ENCODE measurements at places on chromosomes 7 and 10. TPM values are rescaled to one million over a fixed set of nuclear protein-coding genes. Genes with fewer than 3 reads are reported as not detected.
A peak's percentile ranks its signal among the peaks of the same experiment; 100 is the strongest.

DNA sequence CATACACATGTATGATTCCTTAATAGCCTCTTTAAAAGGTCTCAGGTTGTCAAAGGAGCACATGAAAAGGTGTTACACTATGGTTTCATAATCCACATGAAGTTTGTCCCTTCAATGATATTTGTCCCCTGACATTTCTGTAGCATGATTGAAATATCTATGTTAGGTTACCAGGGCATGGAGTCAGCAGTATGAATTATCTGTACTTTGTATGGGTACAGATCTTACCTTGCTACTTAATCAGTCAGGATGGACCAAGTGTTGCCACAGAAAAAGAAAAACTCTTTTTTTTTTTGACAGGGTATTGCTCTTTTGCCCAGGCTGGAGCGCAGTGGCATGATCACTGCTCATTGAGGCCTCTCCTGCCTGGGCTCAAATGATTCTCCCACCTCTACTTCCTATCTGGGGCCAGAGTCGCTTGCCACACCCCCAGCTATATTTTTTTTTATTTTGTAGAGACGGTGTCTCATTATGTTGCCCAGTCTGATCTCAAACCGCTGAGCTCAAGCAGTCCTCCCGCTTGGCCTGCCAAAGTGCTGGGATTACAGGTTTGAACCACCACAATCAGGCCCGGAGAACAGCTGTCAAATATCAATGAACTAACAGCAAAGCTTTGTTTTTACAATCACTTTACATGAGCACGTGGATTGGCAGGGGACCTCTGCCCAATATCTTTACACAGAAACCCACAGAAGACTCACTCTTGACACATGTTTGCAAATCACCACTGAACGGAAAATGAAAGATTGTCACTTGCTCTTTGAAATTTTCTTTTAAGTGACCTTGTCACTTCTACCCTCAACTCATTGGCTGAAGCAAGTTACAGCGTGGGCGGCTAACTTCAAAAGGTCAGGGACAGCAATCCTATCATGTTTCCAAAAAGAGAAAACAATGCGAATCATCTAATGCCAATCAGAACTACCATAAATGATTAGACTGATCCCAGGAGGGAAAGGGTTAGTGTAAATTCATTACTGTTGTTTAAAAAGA lies 140.2 kb downstream of the PRKG1 start:
- no peaks in the 10 kb centered on the region for H3K36me3 ChIP-seq
- no peaks in the 10 kb centered on the region for H3K4me1 ChIP-seq
- H3K27ac ChIP-seq, result no peak overlapping the region
- H3K27me3 ChIP-seq, result no peaks in the 10 kb centered on the region
- H3K4me3 ChIP-seq, result no peak overlapping the region

TLX1 gene
- total RNA-seq, result not detected

PLAU gene
- 15.0 TPM for total RNA-seq

DNA sequence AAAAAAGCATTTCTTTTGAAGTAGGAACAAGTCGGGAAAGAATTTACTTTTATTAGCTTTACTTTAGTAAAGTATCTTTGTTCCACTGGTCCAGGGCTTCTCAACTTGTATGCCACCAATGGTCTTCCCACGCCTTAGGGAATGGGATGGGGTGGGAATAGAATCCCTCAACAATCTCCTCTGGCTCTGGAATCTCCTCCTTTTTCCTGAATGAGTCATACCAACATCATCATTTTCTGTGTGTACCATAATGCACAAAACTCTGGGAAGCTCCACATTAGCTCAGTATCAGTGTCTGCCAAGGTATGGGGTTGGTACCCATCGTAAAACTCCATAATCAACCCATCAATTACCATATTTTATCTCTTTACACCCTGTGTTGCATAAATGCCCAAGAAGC lies 159.4 kb upstream of the BMPER start:
- no peak overlapping the region for H3K27ac ChIP-seq
- H3K27me3 ChIP-seq, result no peaks in the 10 kb centered on the region
- H3K36me3 ChIP-seq, result no peaks in the 10 kb centered on the region
- peaks cover 8% of the 10 kb centered on the region for H3K4me1 ChIP-seq
- no peak overlapping the region for H3K4me3 ChIP-seq
- DNase-seq, result no peak

GRCh38 chr10:6350609-6351008 lies 147.9 kb downstream of the PFKFB3 start:
- no peak overlapping the region for H3K27ac ChIP-seq
- H3K27me3 ChIP-seq, result no peaks in the 10 kb centered on the region
- no peak overlapping the region for H3K4me3 ChIP-seq
- H3K36me3 ChIP-seq, result no peaks in the 10 kb centered on the region
- no peaks in the 10 kb centered on the region for H3K4me1 ChIP-seq

DNA sequence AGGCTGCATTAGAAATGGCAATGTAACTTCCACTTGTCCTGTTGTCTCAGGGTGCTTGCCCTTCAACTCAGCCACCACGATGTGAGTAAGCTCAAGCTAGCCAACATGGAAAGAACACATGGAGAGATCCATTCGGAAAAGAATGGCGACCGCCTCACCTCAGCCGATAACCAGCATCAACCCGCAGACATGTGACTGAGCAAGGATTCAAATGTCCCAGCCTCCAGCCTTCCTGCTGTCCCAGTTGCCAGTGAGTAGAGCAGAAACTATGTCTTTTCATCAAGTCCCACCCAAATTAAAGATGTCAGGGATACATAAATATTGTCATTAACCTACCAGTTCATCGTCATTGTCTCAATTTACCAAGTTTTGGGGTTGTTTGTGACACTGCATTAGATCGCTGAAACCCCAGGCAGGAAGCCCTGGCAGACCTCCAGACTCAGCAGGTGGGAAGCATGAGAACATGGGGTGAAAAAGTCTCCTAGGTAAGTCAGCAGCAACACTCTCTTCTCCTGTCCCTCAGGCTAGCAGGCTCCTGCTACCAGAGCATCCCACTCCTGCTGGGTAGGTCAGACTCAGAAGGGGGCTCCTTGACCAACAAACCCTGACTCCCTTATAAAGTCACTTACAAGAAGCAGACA lies 67.0 kb downstream of the OSBPL3 start:
- no peak overlapping the region for H3K27ac ChIP-seq
- H3K36me3 ChIP-seq, result no peaks in the 10 kb centered on the region
- H3K4me1 ChIP-seq, result peaks cover 7% of the 10 kb centered on the region
- no peaks in the 10 kb centered on the region for H3K27me3 ChIP-seq

GRCh38 chr7:157572622-157573021 lies 235.8 kb downstream of the DNAJB6 start:
- no peak for DNase-seq
- H3K36me3 ChIP-seq, result no peaks in the 10 kb centered on the region
- no peak overlapping the region for H3K4me3 ChIP-seq
- no peak overlapping the region for H3K27ac ChIP-seq
- H3K27me3 ChIP-seq, result no peaks in the 10 kb centered on the region

EXOC6 gene
- total RNA-seq, result 9.0 TPM

DNA sequence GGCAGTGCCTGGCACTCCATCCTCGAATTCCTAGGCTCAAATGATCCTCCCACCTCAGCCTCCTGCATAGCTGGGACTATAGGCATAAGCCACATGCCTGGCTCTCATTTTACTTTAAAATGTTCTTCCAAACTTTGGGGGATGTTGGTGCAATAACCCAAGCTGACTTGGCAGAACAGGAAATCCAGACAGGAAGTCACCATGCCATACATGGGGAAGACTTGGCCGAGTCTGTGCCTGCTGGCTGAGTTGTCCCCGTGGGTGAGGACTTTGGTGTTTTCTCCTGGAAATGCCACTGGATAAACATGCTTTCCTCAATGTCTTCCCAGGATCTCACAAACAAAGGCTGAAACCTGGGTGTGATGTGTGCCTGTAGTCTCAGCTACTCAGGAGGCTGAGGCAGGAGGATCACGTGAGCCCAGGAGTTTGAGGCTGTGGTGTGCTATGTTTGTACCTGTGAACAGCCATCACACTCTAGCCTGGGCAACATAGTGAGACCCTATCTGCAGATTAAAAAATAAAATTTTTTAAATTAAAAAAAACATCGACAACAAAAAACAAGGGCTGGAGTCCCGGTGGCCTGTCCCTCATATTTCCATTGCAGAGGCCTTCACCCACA lies 19.8 kb downstream of the HKDC1 start:
- H3K36me3 ChIP-seq, result no peaks in the 10 kb centered on the region
- H3K27me3 ChIP-seq, result no peaks in the 10 kb centered on the region
- no peak for DNase-seq
- H3K27ac ChIP-seq, result no peak overlapping the region

CPA2 gene
- total RNA-seq, result 0.29 TPM

- H3K4me3 ChIP-seq, result no peak overlapping the region
- no peak overlapping the region for H3K27ac ChIP-seq
- H3K4me1 ChIP-seq, result no peaks in the 10 kb centered on the region
- no peaks in the 10 kb centered on the region for H3K27me3 ChIP-seq
- peaks cover 6% of the 10 kb centered on the region for H3K36me3 ChIP-seq
Observed at GRCh38 chr7:139830782-139831501, 1.9 kb downstream of the TBXAS1 start.

DNA sequence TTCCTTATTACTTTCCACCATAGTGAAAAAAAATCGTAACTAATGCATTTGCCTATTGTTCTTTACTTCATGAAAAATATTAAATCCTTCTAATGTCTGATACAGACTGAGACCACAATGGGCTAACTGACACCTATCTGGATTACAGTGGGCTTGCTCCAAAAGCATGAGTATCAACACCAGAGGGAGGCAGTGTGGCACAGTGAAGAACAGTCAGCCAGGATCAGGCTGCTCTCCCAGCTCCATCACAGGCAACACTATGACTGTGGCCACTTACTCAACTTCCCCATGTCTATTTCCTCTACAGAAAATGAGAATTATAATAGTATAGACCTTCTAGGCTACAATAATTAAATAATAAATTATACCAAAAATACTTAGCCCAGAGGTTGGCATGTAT lies 97.2 kb downstream of the SLC25A13 start:
- H3K4me3 ChIP-seq, result no peak overlapping the region
- peak; percentile 39 for DNase-seq
- no peaks in the 10 kb centered on the region for H3K4me1 ChIP-seq
- no peak overlapping the region for H3K27ac ChIP-seq
- H3K27me3 ChIP-seq, result no peaks in the 10 kb centered on the region
- H3K36me3 ChIP-seq, result peaks cover 15% of the 10 kb centered on the region

- H3K27ac ChIP-seq, result no peak overlapping the region
- DNase-seq, result no peak
- H3K4me3 ChIP-seq, result no peak overlapping the region
- H3K27me3 ChIP-seq, result no peaks in the 10 kb centered on the region
- no peaks in the 10 kb centered on the region for H3K36me3 ChIP-seq
Observed at GRCh38 chr10:115026746-115027140, 66.4 kb upstream of the ATRNL1 start.

- peaks cover 24% of the 10 kb centered on the region for H3K36me3 ChIP-seq
- H3K27me3 ChIP-seq, result no peaks in the 10 kb centered on the region
- no peak for DNase-seq
- H3K27ac ChIP-seq, result no peak overlapping the region
Observed at GRCh38 chr10:125953778-125954385, 57.5 kb downstream of the FANK1 start.

PDE1C gene
- 0.31 TPM for total RNA-seq

DNA sequence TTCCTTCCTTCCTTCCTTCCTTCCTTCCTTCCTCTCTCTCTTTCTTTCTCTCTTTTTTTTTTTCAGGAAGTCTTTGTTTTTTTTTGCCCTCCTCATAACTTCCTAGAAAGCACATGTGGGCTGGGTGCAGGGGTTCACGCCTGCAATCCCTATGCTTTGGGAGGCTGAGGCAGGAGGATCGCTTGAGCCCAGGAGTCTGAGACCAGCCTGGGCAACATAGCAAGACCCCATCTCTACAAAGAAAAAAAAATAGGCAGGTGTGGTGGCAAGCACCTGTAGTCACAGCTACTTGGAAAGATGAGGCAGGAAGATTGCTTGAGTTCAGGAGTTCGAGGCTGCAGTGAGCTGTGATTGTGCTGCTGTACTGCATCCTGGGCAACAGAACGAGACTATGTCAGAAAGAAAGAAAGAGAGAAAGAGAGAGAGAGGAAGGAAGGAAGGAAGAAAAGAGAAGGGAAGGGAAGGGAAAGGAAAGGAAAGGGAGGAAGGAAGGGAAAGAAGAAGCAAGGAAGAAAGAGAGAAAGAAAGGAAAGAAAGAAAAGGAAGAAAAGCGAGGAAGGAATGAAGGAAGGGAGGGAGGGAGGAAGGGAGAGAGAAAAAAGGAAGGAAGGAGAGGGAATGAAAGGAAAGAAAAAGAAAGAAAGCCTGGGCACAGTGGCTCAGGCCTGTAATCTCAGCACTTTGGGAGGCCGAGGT lies 13.5 kb upstream of the BAIAP2L1 start:
- DNase-seq, result no peak
- H3K4me1 ChIP-seq, result no peaks in the 10 kb centered on the region
- H3K27me3 ChIP-seq, result no peaks in the 10 kb centered on the region
- H3K27ac ChIP-seq, result no peak overlapping the region
- H3K36me3 ChIP-seq, result no peaks in the 10 kb centered on the region
- H3K4me3 ChIP-seq, result no peak overlapping the region

DNA sequence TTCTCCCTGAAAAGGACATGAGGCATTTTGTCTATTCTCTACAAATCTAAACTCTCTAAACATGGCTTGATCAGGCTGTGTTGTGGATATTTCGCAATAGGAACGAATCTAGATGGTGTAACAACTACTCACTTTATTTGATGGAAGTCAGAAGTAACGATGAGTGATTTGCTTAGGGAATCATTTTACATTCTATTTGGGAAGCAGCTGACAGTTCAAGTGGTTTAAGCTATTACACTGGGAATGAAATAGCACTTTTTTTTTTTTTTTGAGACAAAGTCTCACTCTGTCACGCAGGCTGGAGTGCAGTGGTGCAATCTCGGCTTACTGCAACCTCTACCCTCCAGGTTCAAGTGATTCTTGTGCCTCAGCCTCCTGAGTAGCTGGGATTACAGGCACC lies 44.1 kb downstream of the NPY start:
- H3K4me3 ChIP-seq, result no peak overlapping the region
- no peaks in the 10 kb centered on the region for H3K27me3 ChIP-seq
- no peak overlapping the region for H3K27ac ChIP-seq
- H3K36me3 ChIP-seq, result peaks cover 14% of the 10 kb centered on the region
- no peaks in the 10 kb centered on the region for H3K4me1 ChIP-seq
- no peak for DNase-seq

- peaks cover 36% of the 10 kb centered on the region for H3K36me3 ChIP-seq
- H3K4me1 ChIP-seq, result no peaks in the 10 kb centered on the region
Observed at GRCh38 chr7:87858417-87859100, 17.6 kb downstream of the SLC25A40 start.

- no peaks in the 10 kb centered on the region for H3K27me3 ChIP-seq
- H3K27ac ChIP-seq, result no peak overlapping the region
- peak; percentile 73 for DNase-seq
Observed at GRCh38 chr10:43667317-43667731, 18.6 kb upstream of the ZNF32 start.
